ENCODE measurements at places on chromosomes 7 and 10.

- no peak for DNase-seq
These were observed 194.9 kb upstream of the TPK1 start for GRCh38 chr7:145030754-145031153.

- DNase-seq: no peak
These were observed 293.7 kb downstream of the BBS9 start for GRCh38 chr7:33422825-33423645.

DNA sequence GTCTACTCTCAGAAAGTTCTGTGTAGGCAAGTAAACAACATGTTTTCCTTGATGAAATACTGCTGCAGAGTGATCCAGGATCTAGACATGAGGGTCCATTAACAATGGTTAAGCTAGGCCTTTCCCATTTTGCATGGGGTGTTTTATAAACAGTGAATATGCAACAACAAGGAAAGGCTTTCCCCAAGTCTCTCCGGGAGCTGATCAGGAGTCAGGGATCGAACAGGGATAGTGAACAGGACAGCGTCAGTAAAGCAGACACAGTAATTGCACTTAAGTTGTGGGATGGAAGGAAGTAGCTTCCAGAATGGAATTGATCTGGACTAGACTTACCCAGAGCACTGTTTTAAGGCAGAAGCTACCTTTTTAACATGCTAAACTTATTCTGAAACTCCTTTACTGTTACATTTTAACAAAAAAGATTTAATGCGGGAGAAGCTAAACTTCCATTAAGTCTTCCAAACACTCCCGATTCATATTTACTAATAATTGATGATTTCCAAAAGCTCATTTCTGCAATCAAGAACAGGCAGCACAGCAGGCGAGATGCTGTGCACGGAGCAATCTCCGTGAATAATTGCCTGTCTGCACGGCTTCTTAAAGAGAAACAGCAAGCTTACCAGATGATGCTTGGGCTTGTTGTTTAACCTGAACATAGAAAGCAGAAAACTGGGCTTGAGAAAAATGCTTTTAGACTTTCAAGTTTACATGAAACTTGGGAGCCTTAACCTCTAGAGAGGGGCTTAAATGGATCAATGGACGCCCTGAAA, 50.3 kb upstream of the DOCK1 start:
- no peak for DNase-seq

DNA sequence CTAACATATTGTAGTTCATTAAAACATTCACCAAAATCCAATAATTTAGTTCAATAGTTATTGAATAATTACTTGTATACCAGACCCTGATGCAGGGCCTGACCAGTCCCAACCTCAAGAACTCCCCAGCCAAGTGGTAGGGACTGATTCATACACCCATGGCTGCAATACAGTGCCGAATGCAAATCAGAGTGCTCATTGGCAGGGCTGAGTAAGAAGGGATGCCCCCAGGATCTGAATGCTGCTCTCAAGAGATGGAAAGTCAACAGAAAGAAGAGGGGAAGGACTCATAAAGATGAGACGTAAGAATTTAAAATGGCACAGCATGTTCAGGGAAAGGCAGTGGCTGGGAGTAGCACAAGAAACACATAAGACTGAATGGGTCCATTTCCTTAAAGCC, 29.9 kb downstream of the ZNF438 start:
- DNase-seq: no peak

DNA sequence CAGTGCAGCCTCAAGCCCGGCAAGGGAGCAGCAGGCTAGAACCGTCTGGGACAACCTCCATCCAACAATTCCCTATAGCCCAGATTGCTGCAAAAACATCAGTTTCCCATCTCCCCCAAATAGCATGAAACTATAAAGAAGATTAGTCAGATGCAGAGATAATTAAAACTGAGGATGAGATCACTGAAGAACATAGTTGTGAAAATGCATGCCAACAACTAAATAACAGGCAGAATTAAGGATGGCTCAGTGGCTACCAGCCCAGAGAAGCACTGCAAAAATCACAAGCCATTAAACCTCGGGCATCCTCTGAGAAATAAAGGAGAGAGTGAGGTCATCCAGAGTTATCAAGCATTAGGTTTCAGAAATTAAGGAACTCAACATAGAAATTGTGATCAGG, 427.1 kb downstream of the TNS3 start:
- DNase-seq: no peak

- DNase-seq: no peak
These were observed 279.5 kb upstream of the AUTS2 start for GRCh38 chr7:69318794-69319193.

DNA sequence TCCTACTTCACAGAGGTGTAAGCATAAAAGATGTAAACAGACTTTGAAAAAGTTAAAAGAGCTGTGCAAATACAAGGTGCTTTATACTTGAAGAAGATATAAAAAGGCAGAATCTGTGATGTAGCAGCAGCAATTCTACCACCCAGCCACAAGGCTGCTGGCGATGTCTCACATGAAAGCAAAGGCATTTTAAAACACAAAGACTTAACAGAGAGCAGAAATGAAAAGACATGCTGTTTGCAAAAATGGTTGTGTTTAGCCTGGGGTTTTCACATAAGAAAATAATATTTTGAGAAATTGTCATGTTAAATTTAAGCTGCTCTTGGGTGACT, 85.5 kb upstream of the ZNF800 start:
- no peak for DNase-seq

GRCh38 chr7:25722856-25723255, 429.1 kb upstream of the NFE2L3 start:
- DNase-seq: no peak

DNA sequence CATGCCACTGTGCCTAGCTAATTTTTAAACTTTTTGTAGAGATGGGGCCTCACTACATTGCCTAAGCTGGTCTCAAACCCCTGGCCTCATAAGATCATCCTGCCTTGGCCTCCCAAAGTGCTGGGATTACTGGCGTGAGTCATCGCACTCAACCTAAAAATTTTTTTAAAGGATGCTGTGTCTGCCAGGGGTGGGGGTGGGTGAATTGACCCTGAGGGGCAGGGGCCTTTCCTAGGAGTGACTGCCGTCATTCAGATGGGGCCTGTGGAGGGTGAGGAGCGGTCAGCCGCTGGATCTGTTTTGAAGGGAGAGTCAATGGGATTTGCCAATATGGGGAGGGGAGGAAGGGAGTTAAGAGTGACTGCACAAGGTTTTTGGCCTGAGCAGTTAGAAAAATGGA, 89.4 kb downstream of the C10orf105 start:
- no peak for DNase-seq

- no peak for DNase-seq
These were observed 69.5 kb upstream of the GDF10 start for GRCh38 chr10:47230482-47230881.

DNA sequence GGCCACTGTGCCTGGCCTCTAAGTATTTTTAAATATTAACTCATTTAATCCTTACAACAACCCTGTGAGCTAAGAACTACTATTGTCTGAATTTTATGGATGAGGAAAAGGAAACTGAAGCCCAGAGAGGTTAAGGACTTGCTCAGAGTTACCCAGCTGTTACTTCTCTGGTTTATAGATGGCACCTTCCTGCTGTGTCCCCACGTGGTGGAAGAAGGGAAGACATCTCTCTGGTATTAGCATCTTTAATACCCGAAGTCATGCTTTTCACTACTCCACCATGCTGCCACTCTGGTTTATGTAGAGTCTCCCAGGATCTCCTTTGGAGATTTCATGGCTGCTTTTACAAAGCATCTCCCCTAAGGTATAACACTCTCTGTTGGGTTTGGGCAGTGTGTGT, 105.5 kb upstream of the MKLN1 start:
- no peak for DNase-seq

DNA sequence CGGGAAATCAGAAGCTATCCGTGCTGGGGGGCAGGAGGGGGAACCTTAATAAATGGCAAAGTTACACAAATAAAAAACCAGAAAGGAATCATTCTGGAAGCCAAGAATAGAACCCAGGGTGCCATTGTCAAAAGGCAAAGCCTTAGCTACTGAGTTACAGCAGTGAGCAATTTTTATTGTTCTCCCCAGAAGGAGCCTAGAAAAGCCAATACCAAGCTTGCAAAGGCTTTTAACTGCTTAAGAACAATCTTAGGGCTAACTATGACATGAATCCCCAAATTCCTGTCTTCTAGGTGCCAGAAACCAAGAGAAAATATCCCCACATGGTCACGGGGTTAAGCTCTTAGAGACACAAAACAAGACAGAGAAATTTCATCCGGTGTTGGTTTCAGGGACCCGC, 482.7 kb downstream of the CCSER2 start:
- no peak for DNase-seq

GRCh38 chr10:47092831-47093230, 181.6 kb downstream of the PTPN20 start:
- no peak for DNase-seq

- DNase-seq: no peak
These were observed 30.9 kb downstream of the LAMB1 start for GRCh38 chr7:107972075-107972482.

DNA sequence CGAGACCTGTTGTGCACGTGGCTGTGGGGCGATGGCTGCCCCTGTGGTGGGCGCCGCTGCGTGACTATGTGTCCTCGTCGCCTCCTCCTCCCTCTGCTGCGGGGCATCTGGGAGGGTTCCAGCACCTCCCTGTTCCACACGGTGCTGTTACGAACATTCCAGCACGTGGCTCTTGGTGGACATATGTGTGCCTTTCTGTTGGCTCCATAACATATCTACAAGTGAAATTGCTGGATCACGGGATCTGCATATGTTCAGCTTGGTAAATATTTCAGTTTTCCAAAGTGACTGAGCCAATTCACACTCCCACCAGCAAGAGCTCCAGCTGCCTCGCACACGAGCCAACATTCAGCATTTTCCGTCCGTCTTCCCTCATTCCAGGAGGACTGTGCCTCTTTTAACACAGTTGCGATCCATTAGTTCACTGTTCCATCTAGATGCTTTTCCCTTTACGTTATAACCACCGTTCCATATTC, 25.1 kb downstream of the SNX8 start:
- DNase-seq: no peak

- DNase-seq: no peak
These were observed 13.9 kb downstream of the VCL start for GRCh38 chr10:74011770-74012169.

- no peak for DNase-seq
These were observed 617.9 kb upstream of the MKI67 start for GRCh38 chr10:128744092-128744491.

DNA sequence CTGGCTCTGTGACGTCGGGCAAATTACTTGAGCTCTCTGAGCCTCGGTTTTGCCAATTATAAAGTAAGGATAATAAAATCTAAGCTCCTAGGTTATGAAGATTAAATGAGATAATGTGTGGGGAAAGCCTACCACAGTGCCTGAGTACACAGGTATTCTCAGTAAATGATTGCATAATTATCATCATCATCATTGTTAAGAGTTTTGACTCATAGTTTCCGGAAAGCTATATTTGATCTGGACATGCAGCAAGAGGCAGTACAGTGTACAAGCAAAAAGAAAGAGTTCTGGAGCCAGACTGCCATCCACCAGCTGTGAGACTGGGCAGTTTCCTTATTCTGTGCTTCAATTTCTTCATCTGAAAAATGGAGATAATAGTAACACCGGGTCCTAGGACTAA, 155.6 kb upstream of the YAE1 start:
- DNase-seq: no peak

DNA sequence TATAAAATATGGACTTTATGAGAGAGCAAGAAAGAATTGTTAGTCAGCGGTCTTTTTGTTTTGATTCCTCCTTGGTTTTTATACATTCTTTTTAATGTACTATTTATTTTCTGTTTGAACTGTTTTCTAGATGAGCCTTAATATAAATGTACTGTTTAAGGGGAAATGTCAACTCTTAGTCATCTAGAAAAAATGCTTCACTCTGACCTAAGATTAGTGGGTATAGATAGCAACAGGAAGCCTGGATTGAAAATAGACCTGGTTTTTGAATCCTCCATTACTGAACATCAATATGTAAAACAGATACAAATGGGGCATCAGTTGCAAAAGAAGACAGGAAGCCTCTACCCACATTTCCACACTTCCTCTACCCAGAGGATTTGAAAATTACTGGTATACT, 87.8 kb downstream of the CHRM2 start:
- DNase-seq: no peak

DNA sequence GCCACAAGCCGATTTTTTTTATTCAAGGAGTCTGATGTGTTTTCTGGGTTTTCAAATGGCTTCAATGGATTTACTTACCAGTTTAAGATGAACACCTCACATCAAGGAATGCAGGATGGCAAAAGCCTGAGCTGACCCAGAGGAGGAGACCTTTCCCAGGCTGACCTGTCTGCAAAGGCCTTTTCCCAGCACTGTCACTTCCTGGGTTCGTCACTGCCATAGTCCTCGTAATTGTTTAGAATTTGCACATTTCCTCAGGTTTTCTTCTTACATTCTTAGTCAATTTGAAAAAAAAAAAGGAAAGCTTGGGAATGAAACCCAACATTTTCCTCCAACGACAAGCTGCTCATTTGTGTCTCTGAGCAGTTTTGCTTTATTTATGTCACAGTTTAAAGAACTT, 42.0 kb downstream of the PTER start:
- DNase-seq: no peak

DNA sequence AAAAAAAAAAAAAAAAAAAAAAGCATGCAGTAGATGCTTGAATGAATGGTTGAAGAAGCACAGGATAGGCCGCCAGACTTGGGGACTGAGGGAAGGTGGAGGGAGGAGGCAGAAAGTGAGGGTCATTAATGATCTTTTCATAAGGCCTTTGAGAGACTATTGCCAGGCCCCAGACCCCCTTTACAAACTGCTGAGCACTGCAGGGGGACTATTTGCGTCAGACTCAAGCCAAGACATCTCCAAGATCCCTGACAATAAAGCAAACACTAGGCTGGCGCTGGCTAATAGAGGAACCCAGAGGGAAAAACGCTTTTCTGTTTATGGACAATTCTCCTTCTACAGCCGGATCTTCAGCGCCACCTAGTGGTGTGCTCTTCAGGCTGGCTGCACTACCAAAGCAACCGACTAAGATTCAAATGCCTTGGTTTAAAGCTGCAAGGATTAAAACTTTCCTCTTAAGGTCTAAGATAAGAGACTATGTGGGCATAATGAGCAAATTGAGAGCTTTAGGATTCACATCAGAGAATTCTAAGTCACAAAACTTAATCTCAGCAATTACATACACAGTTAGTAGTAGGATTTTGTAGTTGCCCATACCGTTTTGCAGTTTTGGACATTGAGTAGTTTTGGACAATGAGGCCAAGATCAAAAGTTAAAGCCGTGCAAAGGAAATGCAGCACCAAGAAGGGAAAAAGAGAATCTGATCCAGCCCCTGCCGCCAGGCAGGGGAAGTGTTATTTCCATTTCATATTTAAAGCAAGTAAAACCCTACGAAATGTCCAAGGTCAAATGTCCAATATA, 17.9 kb upstream of the AGK start:
- DNase-seq: peak; percentile 73

GRCh38 chr10:132041340-132041739, 24.4 kb upstream of the JAKMIP3 start:
- no peak for DNase-seq

- DNase-seq: no peak
These were observed 24.0 kb upstream of the HABP2 start for GRCh38 chr10:113528876-113529275.

- DNase-seq: peak; percentile 23
These were observed 110.7 kb downstream of the RNF32 start for GRCh38 chr7:156751319-156751718.

Data from activated naive CD4-positive, alpha-beta T cell treated with anti-CD3 and anti-CD28 coated beads, Interleukin-2, amount 10 ng/mL, durations not matched to agents 7 days and 5 days (primary cell).